ENCODE measurements at places on chromosomes 1 and 21. TPM values are rescaled to one million over a fixed set of nuclear protein-coding genes. Genes with fewer than 3 reads are reported as not detected.

DNA sequence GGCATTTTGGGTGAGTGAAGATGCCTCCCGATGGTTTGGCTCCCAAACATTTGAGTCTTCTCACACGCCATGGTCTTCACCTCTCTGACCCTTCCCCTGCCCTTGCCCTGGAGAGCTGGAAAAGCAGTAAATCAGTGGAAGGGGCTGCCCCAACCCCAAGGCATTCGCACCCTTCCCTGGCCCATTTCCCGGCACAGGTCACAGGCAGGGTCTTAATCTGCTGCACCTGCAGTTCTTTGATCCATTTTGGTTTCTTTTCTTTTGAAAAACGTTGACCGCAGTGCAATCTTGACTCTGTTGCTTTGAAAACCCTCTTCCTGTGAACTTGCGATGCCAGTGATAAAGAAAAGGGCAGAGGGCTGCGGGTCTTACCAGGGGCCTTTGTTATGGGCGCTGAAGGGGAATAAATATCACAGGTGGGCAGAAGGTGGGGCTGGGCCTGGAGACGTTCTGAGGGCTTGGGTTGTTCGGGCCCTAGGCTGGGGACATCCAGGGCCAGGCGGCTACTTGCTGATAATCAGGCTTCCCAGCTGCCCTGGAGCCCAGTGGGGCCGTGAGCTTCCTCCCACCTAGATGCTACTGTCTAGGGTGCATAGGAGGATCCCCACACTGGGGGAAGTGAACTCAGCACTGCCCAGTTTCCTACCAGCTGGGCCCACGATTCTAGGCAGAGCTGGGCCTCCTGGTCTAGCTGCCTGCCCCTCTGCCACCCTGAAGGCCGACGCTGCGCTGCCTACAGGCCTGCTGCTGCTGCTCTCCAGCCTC lies 38.6 kb upstream of the EPS8L3 start:
- DNase-seq: no peak

- DNase-seq: peak; percentile 64
These were observed 12.7 kb upstream of the CPLANE2 start for GRCh38 chr1:16249596-16250241.

DNA sequence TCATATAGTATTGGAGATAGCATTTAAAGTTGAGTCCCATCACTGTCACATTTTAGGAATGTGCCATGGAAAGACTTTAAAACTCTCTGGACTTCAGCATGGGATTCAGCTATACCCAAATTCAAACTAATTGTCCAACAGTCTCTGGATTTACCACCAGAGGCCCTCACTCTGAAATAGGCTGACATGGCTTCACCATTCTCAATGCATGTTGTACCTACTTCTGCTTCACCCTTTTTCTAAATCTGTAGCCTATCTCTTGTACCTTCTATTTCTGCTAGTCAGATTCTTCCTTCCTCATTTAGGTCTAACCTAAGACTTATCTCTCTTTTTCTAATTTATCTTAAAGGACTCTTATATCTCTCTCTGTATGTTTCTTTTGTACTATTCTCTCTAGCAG lies 512.7 kb upstream of the ZRANB2 start:
- no peak for DNase-seq

DNA sequence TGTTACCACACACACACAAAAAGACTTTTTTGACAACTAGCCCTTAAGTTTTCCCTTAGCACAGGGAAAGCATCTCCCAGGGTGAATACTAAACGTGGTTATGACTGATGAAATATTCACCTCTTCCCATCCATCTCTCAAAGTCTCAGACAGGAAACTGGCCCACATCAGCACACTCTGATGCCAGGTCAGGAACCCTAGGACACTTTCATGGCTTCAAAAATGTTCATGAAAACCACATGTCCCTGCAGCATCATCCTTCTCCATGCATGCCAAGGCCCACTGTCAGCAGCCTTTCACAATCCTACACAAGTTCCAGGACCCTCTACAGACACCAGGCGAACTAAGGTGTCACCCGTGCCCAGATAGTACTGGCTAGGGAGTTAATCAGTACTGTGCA lies 68.7 kb downstream of the DNTTIP2 start:
- peak; percentile 46 for DNase-seq

DNA sequence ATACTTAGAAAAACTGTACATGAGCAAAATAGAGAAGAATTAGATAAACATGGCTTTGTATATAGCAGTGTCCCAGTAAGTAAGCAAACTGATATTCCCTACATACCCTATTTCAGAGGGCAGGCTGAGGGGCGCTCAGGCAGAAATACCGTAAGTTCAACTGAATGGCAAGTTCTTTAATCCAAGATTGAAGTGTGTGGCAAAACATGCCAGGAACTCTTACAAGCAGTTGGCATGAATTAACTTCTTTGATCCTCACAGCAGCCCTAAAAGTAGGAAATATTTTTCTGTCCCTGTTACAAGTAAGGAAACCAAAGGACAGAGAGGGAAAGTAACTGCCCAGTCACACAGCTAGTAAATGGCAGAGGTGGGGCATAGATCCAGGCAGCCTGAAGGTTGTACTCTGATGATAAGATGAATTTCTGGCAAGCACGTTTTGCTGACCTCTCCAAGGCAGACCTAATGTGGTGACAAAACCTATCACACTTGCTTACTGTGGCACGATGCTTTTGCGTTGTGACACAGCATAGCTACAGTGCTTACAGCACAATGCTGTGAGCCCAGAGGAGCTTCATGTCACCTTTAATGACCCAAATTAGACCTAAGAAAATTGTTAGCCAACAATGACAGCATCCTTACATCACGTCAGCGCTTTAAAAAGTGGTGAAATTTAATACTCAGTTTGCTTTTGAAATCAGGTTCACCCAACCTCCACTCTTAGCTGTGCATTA lies 35.0 kb upstream of the THEM4 start:
- DNase-seq: no peak

- DNase-seq: no peak
These were observed 1.4 kb downstream of the MACO1 start for GRCh38 chr1:25431955-25432719.

- DNase-seq: no peak
These were observed 143.6 kb upstream of the CD34 start for GRCh38 chr1:208054485-208054884.

DNA sequence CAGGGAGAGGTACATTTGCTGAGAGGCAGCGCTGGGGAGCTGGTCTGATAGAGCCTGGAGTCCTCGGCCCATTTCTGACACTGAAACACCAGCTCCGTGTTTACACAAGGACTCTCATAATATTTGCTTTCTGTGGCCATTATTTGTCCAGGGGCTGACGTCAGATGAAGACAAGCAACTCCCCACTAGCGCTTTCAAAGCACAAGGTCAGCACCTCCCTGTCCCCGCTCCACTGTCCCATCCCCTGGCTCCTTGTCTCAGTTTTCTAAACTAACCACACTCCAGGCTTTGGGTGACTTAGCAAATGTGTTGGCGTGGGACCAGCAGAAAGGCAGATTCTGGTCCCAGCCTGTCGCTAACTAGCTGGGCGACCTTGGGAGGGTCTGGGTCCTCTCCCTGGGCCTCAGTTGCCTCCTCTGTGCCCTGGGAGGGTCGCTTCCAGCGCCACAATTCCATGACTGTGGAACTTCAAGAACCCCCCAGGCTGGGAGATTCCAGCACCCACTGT lies 37.4 kb upstream of the ZBTB40 start:
- peak; percentile 4 for DNase-seq

GRCh38 chr21:43912910-43913309 lies 47.9 kb downstream of the AGPAT3 start:
- no peak for DNase-seq

- no peak for DNase-seq
These were observed 9.8 kb downstream of the PLEKHO1 start for GRCh38 chr1:150159550-150159949.

GRCh38 chr1:203124546-203125317 lies 2.8 kb upstream of the ADORA1 start:
- peak; percentile 21 for DNase-seq

GRCh38 chr1:200165493-200166220 lies 138.1 kb downstream of the NR5A2 start:
- no peak for DNase-seq

GRCh38 chr1:12600880-12601633 lies 17.0 kb downstream of the DHRS3 start:
- DNase-seq: no peak

DNA sequence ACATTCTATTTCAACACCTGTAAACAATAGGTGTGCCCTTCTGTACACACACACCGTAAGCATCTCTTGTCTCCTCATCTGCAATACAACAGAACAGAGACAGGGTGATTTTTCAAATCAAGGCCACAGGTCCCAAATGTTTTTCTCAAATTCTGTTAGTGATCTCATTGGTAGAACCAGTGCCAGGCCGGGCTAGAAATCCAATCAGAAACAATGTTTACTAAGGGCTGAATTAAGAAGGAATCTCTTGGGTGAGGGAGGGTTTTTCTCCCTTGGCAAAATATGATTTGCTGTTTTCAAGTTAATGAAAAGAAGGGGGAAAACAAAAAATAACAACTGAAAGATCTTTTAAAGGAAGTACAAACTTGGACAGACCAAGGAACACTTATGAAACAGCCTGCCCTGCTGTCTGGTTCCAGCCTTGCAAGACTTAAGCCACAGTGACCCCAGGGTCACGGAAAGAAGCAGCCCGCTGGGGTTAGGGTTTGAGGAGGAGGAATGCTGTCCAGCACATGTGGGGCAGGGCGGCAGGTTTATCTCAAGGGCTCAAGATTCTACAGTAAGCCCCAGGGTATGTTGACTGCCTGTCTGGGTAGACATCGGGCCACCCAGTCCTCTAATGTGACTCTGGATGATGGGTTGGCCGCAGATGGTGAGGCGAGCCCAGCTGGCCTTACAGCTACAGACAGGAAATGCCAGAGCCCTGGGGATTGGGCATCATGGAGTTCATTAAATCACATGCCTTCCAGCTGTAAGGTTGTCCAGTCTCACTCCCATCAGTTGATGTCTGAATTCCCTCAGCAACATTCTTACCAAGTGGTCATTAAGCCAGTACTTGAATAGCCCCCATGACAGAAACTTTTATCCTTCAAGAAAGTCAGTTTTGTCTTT lies 73.3 kb upstream of the SLC44A3 start:
- no peak for DNase-seq

DNA sequence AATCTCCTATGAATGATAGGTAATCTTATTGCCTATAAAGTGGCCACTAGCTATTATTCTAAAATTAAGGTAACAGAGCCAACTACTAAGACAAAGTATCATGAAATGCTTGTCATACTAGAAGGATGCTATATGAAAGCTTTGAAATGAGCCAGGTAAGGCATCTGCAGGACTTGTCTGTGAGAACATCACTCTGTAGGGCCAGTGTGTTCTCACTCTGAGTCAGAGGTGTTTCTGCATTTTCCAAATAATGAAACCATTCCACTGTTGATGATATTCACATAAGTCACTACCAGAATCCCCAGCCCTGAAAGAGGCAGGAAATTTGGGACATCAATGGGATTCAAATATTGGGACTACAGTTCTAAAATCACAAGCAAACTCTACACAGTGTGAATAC lies 25.8 kb upstream of the GBP5 start:
- no peak for DNase-seq

DNA sequence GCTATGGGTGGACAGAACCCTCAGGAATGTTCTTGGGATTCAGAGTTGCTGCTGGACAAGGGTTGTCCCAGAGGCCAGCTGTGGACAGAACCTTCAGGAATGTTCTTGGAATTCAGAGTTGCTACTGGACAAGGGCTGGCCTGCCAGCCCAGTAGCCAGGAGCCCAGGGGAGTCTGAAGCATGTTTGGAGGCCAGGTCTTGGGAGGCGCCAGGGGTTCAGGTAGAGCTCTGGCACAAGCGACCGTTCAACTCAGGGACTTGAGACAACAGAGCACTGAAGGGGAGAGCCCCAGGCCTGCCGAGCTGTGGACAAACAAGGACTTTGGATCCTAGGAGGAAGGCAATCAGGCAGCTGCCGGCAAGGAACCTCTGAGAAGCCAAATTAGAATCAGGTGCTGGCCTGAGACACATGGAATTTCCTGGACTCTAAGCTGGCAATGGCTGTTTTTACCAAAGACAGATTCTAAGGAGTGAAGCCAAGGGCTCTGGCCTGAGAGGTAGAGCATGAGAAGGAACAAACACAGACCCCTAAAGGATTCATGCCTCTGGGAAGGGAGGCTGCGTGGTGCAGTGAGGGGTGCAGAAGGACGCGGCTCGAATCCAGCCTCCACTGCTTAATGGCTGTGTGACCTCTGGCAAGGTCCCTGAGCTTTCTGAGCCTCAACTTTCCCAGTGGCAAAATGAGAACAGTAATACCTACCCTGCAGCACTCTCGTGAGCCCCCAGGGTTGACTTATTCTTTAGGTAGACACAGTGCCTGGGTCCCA lies 13.4 kb downstream of the PLA2G5 start:
- DNase-seq: no peak

DNA sequence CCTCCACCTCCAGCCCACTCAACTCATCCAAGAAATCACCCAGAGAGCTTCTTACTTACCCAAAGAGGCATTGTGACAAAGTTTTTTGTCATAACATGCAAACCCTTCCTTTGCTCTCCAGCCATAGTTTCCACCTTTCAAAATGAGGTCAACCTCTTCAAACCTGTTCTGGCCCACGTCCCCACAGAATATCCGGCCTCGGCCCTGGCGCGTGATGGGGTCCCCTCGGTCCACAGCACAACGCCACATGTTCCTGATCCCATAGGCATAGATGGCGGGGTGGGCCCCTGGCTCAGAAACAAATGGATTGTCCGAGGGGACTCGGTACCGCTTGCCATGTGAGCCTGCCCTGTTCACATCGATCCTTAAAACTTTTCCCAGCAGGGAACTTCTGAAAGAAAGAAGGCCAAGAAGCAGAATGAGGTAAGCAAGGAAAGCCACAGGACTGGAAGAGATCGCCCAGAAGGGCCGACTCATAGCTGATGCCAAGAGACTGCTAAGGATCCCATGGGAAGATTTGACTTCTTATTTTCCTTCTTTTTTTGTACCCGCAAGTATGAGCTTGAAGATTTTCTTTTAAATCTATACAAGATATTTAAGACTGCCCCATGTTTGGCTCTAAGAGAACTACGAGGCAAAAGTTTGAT lies 7.8 kb downstream of the HHIPL2 start:
- peak; percentile 18 for DNase-seq

DNA sequence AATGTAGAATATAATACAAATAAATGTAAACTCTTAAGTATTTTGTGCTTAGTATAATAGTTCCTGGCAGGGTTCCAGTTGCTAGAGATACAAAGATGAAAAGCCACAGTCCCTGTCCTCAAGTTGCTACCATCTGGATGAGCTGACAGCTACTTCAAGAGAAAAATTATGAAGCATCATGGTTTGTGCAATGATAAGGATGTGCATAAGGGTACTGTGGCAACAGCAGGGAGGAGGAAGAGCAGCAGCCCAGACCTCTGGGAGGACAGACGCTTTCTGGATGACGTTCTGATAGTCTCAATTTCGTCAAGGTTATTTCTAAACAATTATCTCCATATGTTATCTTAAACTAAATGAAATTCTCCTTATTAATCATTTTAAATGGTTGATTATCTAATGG lies 198.9 kb downstream of the NTNG1 start:
- no peak for DNase-seq

GRCh38 chr1:159483501-159483900 lies 44.0 kb downstream of the OR10J1 start:
- DNase-seq: no peak

Gene CNKSR1
- 0.08 TPM for polyA plus RNA-seq

Gene KIAA1614
- polyA plus RNA-seq: 3.0 TPM

Gene CDC20
- 88.0 TPM for polyA plus RNA-seq

Gene BRINP2
- polyA plus RNA-seq: 0.02 TPM

Gene OPRD1
- not detected for polyA plus RNA-seq

Gene KISS1
- polyA plus RNA-seq: not detected

Gene TRIM63
- polyA plus RNA-seq: not detected

Gene ZNF648
- not detected for polyA plus RNA-seq

Data from fibroblast of lung (primary cell).